ENCODE measurements at places on chromosomes 4 and X.
A peak's percentile ranks its signal among the peaks of the same experiment; 100 is the strongest.

DNA sequence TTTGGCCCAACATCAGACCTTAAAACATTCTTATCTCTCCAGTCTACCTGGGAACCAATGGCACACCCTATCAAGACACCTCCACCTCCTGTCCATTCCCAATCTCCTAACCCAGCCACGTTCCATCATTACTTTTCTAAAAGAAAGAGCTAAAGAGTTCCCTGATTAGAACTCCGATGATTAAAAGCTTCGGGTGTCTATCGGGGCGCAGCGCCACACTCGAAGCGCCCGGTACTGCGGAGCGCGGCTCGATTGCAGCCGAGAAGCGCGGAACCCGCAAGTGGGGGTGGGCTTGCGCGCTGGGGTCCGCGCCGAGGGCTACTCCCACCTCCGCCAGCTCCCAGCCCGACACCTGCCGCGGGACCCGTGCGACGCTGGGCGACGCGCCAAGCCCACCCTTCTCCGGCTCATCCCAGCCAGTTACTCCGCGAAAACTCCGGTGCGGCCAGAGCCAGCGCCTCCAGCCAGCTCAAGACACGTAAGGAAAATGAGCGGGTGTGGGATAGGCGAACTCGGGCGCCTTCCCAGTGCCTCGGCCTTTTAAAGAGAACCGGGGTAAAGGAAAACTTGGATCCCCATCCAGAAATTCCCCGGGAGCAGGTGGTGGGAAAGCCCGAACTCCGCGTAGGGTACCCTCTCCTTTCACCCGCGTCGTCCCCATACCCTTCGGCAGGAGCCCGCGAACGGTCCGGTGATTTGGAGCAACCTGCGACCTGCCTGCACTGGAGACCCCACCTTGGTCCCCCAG, 593 bp downstream of the NPY1R start:
- DNase-seq = no peak

DNA sequence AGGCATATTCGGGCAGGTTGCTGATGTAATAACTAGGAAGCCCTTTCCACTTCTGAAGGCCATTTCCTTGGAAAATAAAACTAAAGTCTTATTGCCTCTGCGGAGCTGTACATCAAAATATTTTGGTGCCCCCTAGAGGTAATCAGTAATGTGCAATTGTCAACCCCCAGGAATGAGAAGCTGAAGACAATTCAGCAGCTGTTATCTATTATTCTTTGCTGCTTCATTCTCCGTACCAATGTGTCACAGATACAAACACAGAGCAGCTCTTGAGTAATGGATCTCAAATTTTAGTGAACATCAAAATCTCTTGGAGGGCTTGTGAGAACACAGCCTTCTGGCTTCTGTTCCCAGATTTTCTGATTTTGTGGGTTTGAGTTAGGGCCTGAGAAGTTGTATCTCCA, 3.5 kb upstream of the SLIT2 start:
- peak; percentile 40 for DNase-seq

GRCh38 chrX:122203399-122203798, 980.7 kb upstream of the GRIA3 start:
- DNase-seq = no peak

DNA sequence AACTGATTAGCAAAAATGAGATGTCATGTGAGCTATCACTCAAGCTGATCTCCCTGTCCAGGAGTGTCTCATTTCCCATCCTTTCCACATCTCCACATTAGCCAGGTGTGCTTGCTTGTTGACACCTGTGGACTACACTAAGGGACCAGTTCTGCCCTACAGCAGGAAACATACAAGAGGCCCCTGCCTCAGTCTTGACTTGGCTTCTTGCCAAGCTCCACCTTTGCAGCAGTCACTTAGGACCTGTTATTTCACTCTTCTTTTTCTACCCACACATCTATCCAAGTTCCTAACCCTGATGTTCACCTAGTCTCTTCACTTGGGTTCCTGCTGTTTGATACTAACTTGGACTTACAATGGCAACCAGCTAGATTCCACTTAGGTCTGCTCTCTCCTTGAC, 13.2 kb downstream of the FRMD7 start:
- no peak for DNase-seq

GRCh38 chr4:169114341-169114974, 104.4 kb upstream of the CBR4 start:
- no peak for DNase-seq

- DNase-seq = no peak
Observed at GRCh38 chrX:41796046-41796445, 72.1 kb downstream of the GPR82 start.

- no peak for DNase-seq
Observed at GRCh38 chrX:74585766-74586165, 28.7 kb downstream of the RLIM start.

DNA sequence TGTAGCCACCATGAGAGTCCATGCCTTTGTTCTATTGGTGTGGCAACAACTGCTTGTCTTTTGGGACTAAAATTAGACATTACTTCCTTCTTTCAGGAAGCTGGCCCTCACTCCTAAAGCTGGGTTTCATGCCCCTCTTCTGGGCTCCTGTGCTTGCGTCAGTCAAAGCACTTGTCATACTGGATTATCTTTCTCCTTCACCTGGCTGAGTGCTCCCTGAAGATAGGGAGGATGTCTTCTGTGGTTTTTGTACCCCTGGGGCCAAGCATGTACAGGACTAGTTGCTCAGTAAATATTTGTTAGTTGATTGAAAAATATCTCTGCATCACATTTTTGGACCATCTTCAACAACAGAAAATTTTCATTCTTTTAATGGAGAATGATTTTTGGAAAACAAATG, 26.1 kb upstream of the LONRF3 start:
- DNase-seq = no peak

DNA sequence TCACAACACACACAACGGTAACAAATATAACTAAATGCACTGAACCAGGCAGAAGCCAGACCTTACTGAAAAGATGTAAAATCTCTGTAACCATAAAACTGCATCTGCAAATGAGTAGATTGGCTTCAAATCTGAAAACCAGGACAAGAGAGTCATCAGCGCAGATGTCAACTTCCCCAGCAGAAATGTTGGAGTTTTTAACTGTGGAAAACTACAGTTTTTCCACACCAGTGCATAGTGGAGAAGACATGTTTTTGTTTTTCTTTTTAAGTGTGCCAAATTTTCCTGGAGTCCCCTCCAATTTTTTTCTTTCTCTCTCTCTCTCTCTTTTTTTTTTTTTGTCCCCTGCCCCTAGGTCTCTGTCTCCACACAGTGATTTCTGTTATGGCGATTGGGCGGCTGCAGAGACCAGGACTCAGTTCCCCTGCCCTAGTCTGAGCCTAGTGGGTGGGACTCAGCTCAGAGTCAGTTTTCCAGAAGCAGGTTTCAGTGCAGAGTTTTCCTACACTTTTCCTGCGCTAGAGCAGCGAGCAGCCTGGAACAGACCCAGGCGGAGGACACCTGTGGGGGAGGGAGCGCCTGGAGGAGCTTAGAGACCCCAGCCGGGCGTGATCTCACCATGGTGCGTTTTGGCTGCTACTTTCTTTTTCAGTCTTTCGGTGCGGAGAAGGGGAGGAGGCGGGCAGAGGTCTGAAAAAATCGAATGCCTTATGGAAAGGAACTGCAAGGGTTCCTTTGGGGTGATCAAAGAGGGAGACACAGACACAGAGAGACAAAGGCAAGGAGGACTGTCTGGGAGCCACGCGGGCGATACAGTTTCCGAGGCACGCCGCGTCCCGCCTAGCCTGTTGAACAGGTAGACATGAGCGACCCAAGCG, at the start of gene GUCY1A1:
Gene GUCY1A1, plus strand, starts transcription at position 505 of the 878 bp plus-strand sequence. CDS start 30,020 bp downstream, outside the sequence.
- no peak for DNase-seq

DNA sequence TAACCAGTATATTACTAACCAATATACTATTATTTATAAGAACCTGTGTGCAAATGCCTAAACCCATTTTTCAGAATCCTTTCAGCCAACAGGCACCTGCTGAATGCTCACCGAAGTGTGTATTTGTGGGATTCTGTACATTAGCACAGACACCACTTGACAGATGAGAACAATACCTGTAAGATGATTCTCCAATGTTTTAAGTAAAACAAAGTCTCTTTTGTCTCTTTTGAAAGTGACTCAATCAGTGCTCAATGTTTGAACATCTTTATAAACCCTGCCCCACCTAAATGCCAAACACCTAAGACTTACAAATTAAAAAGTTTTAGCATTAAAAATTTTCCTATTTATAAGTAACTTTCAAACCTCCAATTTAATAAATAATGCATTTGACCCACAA, 763 bp downstream of the ASB9 start:
- no peak for DNase-seq

DNA sequence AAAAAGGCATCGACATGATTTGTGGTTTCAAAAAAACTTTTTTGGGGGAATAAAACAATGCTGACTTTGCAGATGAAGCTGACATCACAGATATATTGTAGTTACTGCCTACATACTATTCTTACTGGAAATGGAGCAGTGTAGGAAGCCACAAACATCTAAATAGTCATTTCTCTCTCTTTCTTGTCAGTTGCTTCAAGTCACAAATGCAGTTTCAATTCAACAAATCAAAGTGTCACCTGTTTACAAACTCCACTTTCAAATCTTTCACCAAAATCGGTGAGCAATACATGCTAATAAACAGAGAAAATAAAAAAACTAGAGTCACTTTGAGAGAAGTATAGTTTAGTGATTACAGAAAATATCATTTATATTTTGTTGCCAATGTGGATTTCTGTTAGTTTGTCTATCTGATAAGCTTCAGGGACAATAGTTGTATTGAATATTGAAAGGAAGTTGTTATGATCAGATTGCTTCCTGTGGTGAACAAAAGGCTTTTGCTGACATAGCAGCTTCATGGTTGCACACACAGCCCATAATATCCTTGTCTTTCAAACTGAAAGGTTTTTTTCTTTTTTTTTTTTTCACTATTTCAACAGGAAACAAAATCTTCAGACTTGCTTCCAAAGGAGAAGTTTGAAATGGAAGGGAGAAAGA, 49.7 kb upstream of the PTPN13 start:
- DNase-seq = no peak
